ENCODE measurements at places on chromosomes 2 and 18. TPM values are rescaled to one million over a fixed set of nuclear protein-coding genes. Genes with fewer than 3 reads are reported as not detected.

GPR45 gene
- polyA plus RNA-seq: 0.02 TPM

ALPG gene
- polyA plus RNA-seq: 0.96 TPM

C2orf66 gene
- 0.41 TPM for polyA plus RNA-seq

ARL4C gene
- polyA plus RNA-seq: 59.9 TPM

C2orf15 gene
- polyA plus RNA-seq: 2.3 TPM

LIMS4 gene
- polyA plus RNA-seq: 0.32 TPM

C1D gene
- polyA plus RNA-seq: 30.7 TPM

KIAA2012 gene
- 0.05 TPM for polyA plus RNA-seq

SCN2A gene
- polyA plus RNA-seq: 0.09 TPM

TXNL4A gene
- polyA plus RNA-seq: 99.0 TPM

SERPINB11 gene
- polyA plus RNA-seq: 0.23 TPM

Data from thymus (tissue), 14 donors.